ENCODE measurements at places on chromosomes 1 and 21. TPM values are rescaled to one million over a fixed set of nuclear protein-coding genes. Genes with fewer than 3 reads are reported as not detected.
A peak's percentile ranks its signal among the peaks of the same experiment; 100 is the strongest.

Gene NUP210L
- 0.03 TPM for polyA plus RNA-seq

Gene TIAM1
- 32.4 TPM for polyA plus RNA-seq

Gene GPR25
- not detected for polyA plus RNA-seq

Gene KCNJ15
- 4.5 TPM for polyA plus RNA-seq

Gene PCP4L1
- polyA plus RNA-seq, result not detected

Gene SLC44A3
- polyA plus RNA-seq, result not detected

Gene KIRREL1
- polyA plus RNA-seq, result not detected

Gene PPIAL4G
- polyA plus RNA-seq, result not detected

Gene TNFRSF9
- polyA plus RNA-seq, result 2.6 TPM

Gene ZNF683
- polyA plus RNA-seq, result not detected

Gene BCAR3
- 0.20 TPM for polyA plus RNA-seq

DNA sequence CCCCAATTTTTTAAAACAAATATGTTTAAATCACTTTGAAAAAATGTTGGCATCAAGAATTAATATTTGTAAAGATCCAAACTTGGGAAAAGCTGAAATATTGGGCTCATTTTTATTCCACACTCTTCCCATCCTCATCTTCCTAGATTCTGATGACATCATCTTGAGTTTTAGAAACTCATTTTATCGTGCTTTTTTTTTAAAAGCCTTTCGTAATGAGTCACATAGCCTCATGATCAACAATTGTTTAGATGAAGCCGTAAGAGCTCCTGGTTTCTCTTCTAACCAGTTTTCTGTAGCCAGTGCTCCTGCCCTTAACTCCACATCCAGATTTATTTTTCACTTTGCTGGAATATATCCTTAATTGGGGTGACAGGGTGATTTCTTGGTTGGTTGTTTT lies 78.6 kb downstream of the POFUT2 start:
- H3K27me3 ChIP-seq, result no peaks in the 10 kb centered on the region
- H3K27ac ChIP-seq, result no peak overlapping the region
- peaks cover 2% of the 10 kb centered on the region for H3K36me3 ChIP-seq
- peaks cover 17% of the 10 kb centered on the region for H3K4me1 ChIP-seq
- DNase-seq, result peak; percentile 23

GRCh38 chr21:40481764-40482163 lies 365.2 kb downstream of the DSCAM start:
- H3K36me3 ChIP-seq, result no peaks in the 10 kb centered on the region
- no peaks in the 10 kb centered on the region for H3K27me3 ChIP-seq
- no peaks in the 10 kb centered on the region for H3K4me1 ChIP-seq
- no peak for DNase-seq

DNA sequence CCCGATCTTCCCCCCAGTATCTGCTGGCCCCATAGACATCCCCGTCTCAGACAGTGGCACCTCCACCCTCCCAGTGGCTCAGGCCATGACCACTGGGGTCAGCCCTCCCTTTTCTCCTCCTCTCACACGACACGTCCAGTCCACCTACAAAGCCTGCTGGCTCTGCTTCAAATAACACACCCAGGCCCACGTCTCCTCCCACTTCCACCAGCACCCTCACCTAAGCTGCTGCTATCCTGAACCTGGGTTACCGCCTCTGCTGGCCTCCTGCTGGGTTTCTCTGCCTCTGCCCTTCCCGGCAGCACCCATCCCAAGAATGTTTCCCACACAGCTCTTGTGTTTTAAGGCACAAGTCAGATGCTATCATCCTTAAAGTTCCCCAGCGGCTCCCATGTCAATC lies 26.0 kb downstream of the MX2 start:
- no peak for DNase-seq
- no peak overlapping the region for H3K27ac ChIP-seq
- H3K4me3 ChIP-seq, result no peak overlapping the region
- H3K36me3 ChIP-seq, result peaks cover 64% of the 10 kb centered on the region

- peaks cover 4% of the 10 kb centered on the region for H3K36me3 ChIP-seq
- no peaks in the 10 kb centered on the region for H3K27me3 ChIP-seq
- peak overlapping the region; percentile 96 for H3K27ac ChIP-seq
- DNase-seq, result peak; percentile 64
- H3K4me1 ChIP-seq, result peaks cover 47% of the 10 kb centered on the region
These were observed 31.3 kb downstream of the SDCCAG8 start for GRCh38 chr1:243287123-243287460.

DNA sequence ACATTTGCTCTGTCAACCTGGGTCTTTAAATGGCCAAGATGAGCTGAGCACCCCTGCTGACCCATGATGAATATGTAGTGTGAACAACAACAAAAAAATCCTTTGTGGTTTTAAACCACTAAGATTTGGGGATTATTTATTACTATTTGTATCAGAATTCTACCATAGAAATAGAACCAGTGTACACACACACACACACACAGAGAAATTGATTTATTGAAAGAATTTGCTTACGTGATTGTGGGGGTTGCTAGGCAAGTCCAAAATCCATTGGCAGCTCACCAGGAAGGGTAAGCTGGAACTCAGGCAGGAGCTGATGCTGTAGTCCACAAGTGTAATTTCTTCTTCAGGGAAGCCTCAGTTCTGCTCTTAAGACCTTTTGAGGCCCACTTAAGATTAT lies 82.5 kb upstream of the MAP1LC3C start:
- H3K4me1 ChIP-seq, result no peaks in the 10 kb centered on the region
- no peaks in the 10 kb centered on the region for H3K36me3 ChIP-seq
- no peak for DNase-seq
- no peak overlapping the region for H3K27ac ChIP-seq

- no peaks in the 10 kb centered on the region for H3K27me3 ChIP-seq
- H3K4me3 ChIP-seq, result no peak overlapping the region
- DNase-seq, result no peak
- H3K36me3 ChIP-seq, result no peaks in the 10 kb centered on the region
- no peaks in the 10 kb centered on the region for H3K4me1 ChIP-seq
These were observed 437.6 kb downstream of the TTLL7 start for GRCh38 chr1:83561346-83561745.

- no peaks in the 10 kb centered on the region for H3K27me3 ChIP-seq
- no peak for DNase-seq
- no peaks in the 10 kb centered on the region for H3K4me1 ChIP-seq
These were observed 13.9 kb downstream of the FAM151A start for GRCh38 chr1:54609301-54609921.

DNA sequence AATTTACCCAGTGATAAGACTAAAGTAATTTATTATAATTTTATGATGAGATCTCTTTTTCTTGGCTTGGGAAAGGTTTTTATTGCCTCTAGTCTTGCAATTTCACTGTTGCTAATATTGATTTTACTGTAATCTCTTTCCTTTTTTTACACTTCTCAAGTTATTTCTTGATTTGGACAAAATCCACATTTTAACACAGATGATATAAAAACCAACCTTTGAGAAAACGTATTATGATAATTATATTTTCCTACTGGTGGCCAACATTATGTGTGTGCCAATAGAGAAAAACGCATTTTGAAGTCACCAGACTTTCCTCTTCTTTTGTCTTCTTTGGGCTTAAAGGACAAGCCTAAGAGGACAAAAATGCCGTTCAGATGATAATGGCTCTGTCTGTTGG lies 314.9 kb downstream of the PRDM2 start:
- H3K27ac ChIP-seq, result no peak overlapping the region
- H3K27me3 ChIP-seq, result no peaks in the 10 kb centered on the region
- no peak overlapping the region for H3K4me3 ChIP-seq
- no peaks in the 10 kb centered on the region for H3K4me1 ChIP-seq
- H3K36me3 ChIP-seq, result no peaks in the 10 kb centered on the region

GRCh38 chr1:30047576-30047975 lies 675.8 kb downstream of the MATN1 start:
- no peak overlapping the region for H3K27ac ChIP-seq
- H3K36me3 ChIP-seq, result no peaks in the 10 kb centered on the region
- no peak for DNase-seq
- H3K4me3 ChIP-seq, result no peak overlapping the region
- H3K27me3 ChIP-seq, result no peaks in the 10 kb centered on the region

GRCh38 chr21:45864436-45864835 lies 117.1 kb upstream of the COL6A1 start:
- H3K27me3 ChIP-seq, result no peaks in the 10 kb centered on the region
- DNase-seq, result no peak
- H3K27ac ChIP-seq, result no peak overlapping the region

- no peaks in the 10 kb centered on the region for H3K4me1 ChIP-seq
- H3K27me3 ChIP-seq, result no peaks in the 10 kb centered on the region
- peak; percentile 4 for DNase-seq
- no peak overlapping the region for H3K4me3 ChIP-seq
These were observed 132.2 kb downstream of the ITSN1 start for GRCh38 chr21:33774551-33774950.

DNA sequence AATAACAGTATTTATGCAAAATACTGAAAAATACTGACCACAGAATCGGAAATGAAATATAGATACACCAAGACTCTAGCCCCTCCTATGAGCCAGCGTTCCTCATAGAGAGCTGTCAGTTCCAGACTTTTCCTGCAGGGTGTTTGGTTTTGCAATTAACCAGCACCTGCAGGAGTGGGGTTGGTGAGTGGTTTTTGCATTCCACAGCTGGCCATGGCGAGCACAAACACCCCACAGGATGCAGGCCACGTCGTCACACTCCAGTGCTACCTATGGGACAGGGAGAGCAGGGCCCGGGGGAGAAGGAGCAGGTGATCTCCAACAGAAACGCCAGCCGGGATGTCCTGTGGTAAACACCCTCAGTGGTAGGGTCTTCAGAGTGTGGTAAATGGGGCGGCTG lies 94.1 kb downstream of the ERG start:
- no peaks in the 10 kb centered on the region for H3K27me3 ChIP-seq
- H3K36me3 ChIP-seq, result no peaks in the 10 kb centered on the region
- H3K4me1 ChIP-seq, result peaks cover 7% of the 10 kb centered on the region
- H3K4me3 ChIP-seq, result no peak overlapping the region
- no peak overlapping the region for H3K27ac ChIP-seq
- no peak for DNase-seq

DNA sequence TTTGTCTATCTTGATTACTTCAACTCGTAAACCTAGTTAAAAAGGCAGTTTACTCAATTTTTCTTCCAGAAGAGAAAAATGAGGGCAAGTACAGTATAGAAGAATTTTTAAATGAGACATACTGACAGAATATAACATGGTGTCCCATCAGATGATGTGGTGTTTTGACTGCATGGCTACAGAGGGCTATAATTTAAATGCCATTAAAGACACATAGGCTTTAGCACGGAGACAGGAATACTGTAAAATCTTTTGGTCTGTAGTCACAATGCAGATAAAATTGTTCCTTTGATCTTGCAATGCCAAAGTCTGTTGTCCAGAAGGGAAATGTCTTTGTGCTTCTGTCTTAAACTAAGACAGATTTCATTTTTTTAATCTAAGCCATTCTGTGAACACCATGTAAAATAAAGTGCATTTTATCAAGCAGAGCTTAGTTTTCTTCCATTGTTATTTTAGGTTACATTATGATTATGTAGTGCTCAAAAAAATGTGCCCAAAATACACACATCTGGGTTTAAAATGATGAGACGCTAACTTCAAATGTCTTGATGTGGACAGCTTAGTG lies 249.6 kb downstream of the PTPRC start:
- no peak overlapping the region for H3K4me3 ChIP-seq
- peaks cover 15% of the 10 kb centered on the region for H3K36me3 ChIP-seq
- H3K27ac ChIP-seq, result no peak overlapping the region
- peaks cover 6% of the 10 kb centered on the region for H3K4me1 ChIP-seq
- H3K27me3 ChIP-seq, result no peaks in the 10 kb centered on the region
- DNase-seq, result no peak

GRCh38 chr1:162857850-162858249 lies 3.1 kb downstream of the CCDC190 start:
- H3K27me3 ChIP-seq, result no peaks in the 10 kb centered on the region
- H3K4me3 ChIP-seq, result no peak overlapping the region
- no peaks in the 10 kb centered on the region for H3K4me1 ChIP-seq
- DNase-seq, result no peak

DNA sequence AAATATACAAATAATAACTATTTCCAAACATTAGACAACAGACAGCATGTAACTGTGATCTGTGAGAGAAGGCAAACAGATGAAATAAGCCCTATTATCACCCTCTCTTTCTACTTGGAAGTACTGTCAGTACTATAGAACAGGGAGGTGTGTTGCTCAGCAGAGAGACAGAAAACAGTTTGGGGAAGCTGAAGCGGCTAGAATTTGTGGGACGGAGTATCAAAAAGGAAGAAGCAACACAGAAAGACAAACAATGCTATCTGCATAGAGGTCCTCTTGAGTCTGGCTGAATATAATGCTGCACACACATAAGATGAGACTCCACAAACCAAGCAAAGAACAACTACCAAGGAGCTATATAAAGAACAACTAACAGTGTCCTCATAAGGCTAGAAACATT lies 59.4 kb downstream of the ZZZ3 start:
- H3K27ac ChIP-seq, result no peak overlapping the region
- H3K4me3 ChIP-seq, result no peak overlapping the region
- DNase-seq, result no peak

DNA sequence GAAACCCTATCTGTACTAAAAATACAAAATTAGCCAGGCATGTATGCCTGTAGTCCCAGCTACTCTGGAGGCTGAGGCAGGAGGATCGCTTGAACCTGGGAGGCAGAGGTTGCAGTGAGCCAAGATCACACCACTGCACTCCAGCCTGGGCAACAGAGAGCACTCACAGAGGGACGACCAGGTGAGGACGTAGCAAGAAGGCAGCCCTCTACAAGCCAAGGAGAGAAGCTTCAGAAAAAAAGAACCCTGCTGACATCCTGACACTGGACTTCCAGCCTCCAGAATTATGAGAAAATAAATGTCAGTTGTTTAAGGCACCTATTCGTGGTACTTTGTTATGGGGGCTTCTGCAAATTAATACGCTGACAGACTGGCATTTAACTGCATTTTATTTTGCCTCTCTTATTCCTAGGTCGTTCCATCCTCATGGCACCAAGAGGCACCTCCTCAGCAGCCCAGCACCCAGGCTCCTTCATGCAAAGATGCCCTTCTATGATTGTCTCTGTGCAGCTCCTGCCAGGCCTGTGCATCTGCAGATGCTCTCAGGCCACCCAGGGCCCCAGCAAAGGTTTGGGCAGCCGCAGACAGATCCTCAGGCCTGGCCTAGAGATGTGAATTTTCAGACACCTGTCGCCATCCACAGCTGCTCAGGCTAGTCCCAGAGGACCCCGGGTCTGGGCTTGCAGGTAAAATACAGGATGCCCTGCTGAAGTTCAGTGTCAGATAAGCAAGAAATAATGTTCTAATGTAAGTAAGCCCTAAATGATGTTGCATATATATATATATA lies 86.0 kb upstream of the COX20 start:
- DNase-seq, result no peak
- no peak overlapping the region for H3K27ac ChIP-seq
- no peaks in the 10 kb centered on the region for H3K4me1 ChIP-seq
- H3K4me3 ChIP-seq, result no peak overlapping the region

GRCh38 chr1:178540646-178541045 lies 27.7 kb downstream of the TEX35 start:
- no peak overlapping the region for H3K27ac ChIP-seq
- H3K36me3 ChIP-seq, result no peaks in the 10 kb centered on the region
- no peak for DNase-seq
- H3K4me1 ChIP-seq, result peaks cover 20% of the 10 kb centered on the region

- no peaks in the 10 kb centered on the region for H3K27me3 ChIP-seq
- no peak overlapping the region for H3K4me3 ChIP-seq
- H3K27ac ChIP-seq, result no peak overlapping the region
- DNase-seq, result no peak
These were observed 171.6 kb upstream of the C1orf174 start for GRCh38 chr1:4071653-4072052.

- DNase-seq, result peak; percentile 41
- H3K36me3 ChIP-seq, result no peaks in the 10 kb centered on the region
- peaks cover 9% of the 10 kb centered on the region for H3K27me3 ChIP-seq
- no peak overlapping the region for H3K27ac ChIP-seq
- H3K4me3 ChIP-seq, result no peak overlapping the region
- no peaks in the 10 kb centered on the region for H3K4me1 ChIP-seq
These were observed 26.1 kb downstream of the UBE2T start for GRCh38 chr1:202315576-202316168.

All from CD14-positive monocyte (primary cell).